Transverse colon (tissue), 4 donors: ENCODE measurements at places on chromosomes 12 and 14.

DNA sequence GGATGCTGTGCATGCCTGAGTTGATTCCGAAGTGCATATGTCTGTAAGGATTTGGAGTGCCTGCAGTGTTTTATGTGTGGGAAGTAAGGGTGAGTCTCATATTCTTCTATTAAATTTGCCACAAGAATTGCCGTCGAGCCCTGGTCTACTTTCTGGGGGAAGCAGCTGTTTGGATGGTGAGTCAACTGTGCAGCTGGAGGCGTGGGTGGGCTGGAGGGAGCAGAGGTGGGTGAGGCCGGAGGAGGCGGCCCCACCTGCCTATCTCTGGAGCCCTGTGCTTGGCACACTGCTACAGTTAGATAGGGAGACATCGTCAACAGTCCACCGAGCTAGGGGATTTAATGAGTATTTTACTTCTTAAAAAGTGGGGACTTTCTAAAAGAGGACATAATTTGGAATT lies 9.7 kb downstream of the GLRX5 start:
- no peak overlapping the region for H3K27ac ChIP-seq
- no peaks in the 10 kb centered on the region for H3K27me3 ChIP-seq
- no peak for DNase-seq
- H3K36me3 ChIP-seq, result no peaks in the 10 kb centered on the region
- H3K4me3 ChIP-seq, result no peak overlapping the region
- no peaks in the 10 kb centered on the region for H3K4me1 ChIP-seq

GRCh38 chr14:54935958-54936357 lies 33.3 kb upstream of the GCH1 start:
- H3K4me3 ChIP-seq, result no peak overlapping the region
- no peaks in the 10 kb centered on the region for H3K27me3 ChIP-seq
- no peaks in the 10 kb centered on the region for H3K4me1 ChIP-seq
- H3K27ac ChIP-seq, result no peak overlapping the region
- no peaks in the 10 kb centered on the region for H3K36me3 ChIP-seq

GRCh38 chr14:31902002-31902401 lies 175.1 kb upstream of the ARHGAP5 start:
- H3K27me3 ChIP-seq, result no peaks in the 10 kb centered on the region
- no peaks in the 10 kb centered on the region for H3K4me1 ChIP-seq
- H3K27ac ChIP-seq, result no peak overlapping the region
- no peaks in the 10 kb centered on the region for H3K36me3 ChIP-seq
- H3K4me3 ChIP-seq, result no peak overlapping the region

DNA sequence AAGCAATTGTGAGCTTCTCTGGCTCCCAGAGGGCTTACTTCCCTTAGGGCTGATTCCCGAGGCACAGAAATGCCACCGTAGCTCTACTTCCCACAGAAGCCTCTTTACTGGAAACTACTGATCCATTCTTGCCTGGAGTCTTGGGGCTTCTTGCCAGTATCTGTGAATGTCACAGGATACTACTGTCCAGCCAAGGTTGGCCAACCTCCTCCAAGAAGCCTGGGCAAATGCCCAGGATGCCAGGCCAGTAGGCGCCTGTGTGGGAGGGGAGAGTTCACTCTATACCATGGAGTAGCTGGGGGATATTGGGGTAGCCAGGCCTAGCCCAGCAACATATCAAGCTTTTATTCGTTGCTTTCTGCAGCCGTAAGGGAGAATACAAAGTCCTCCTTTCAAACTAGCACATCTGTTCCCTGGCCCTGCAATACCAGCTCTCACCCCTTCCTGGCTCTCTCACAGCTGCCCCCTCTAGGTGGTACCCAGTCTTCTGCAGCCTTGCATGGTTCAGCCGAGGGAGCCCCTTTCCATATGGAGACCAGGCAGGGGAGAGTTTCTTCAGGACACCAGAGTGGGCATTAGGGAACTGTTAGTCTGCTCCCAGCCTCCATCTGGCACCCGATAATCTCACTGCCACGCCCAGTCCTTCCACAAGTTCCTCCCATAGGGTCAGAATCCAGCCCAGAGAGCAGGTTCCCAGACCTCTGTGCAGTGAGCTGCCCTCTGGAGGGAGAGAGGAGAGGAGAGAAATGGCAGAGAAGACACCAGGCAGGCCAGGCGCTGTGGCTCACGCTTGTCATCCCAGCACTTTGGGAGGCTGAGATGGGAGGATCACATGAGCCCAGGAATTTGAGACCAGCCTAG lies 24.3 kb upstream of the PLEK2 start:
- no peaks in the 10 kb centered on the region for H3K36me3 ChIP-seq
- no peak for DNase-seq
- H3K27ac ChIP-seq, result no peak overlapping the region

- no peaks in the 10 kb centered on the region for H3K27me3 ChIP-seq
- DNase-seq, result no peak
- H3K4me1 ChIP-seq, result peaks cover 19% of the 10 kb centered on the region
- peak overlapping the region; percentile 68 for H3K27ac ChIP-seq
Measured at GRCh38 chr14:59333235-59333634, 131.9 kb downstream of the GPR135 start.

DNA sequence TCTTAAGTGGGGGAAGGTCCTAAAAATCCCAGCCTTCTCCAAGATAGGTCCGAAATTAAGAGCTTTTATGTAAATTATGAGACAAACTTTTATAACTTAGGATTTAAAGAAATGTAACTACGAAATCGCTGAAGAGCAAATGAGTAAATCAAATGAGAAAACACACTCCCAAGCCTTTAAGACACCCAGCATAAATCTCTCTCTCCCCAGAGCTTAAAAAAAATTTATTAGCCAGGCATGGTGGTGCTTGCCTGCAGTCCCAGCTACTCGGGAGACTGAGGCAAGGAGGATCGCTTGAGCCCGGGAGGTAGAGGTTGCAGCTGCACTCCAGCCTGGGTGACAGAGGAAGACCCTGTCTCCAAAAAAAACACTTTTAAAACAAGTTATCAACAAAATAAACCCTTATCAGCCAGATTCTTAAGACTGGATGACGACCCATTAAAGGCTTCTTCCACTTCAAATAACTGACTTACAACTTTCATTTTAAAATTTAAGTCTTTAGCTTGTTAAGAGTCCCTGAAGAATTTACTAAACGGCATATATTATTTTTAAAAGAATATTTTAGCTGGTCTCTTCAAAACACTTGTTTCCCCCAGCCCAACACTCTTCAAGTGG lies 3.2 kb downstream of the PTGES3 start:
- no peaks in the 10 kb centered on the region for H3K27me3 ChIP-seq
- H3K4me1 ChIP-seq, result no peaks in the 10 kb centered on the region
- H3K36me3 ChIP-seq, result no peaks in the 10 kb centered on the region
- peak overlapping the region; percentile 82 for H3K4me3 ChIP-seq
- DNase-seq, result no peak
- H3K27ac ChIP-seq, result peak overlapping the region; percentile 100

DNA sequence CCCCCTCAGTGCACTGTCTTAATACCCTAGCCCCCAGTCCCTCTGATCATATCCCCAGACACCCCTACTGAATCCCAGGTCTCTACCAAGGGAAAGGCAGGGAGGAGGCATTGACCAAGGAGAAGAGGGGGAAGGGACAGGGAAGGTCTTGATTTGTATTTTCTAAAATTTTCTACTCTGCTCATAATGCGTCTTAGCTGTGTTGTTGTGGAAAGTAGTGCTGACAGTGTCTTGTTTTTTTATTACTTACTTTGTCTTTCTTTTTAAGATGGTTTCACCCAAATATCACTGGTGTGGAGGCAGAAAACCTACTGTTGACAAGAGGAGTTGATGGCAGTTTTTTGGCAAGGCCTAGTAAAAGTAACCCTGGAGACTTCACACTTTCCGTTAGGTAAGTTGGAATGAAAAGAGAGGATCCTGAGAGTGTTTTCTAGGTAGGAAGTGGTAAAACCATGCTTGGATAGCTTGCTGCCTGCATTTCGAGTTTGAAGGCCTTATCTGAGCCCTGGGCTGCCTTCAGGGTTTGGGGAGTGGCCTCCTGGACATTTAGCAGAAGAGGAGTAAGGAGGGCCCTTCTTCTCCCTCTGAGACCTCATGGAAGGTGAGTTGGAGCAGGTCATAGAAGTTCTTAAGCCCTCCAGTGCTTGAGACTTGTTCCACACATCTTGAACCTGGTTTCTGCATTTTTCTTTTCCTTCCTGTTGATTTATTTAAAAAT lies 27.4 kb downstream of the PTPN11 start:
- H3K36me3 ChIP-seq, result no peaks in the 10 kb centered on the region
- no peak for DNase-seq
- H3K27me3 ChIP-seq, result no peaks in the 10 kb centered on the region
- no peak overlapping the region for H3K4me3 ChIP-seq

GRCh38 chr12:131436922-131437705 lies 273.8 kb upstream of the SFSWAP start:
- no peak for DNase-seq
- H3K27ac ChIP-seq, result no peak overlapping the region
- H3K36me3 ChIP-seq, result no peaks in the 10 kb centered on the region

- no peak overlapping the region for H3K4me3 ChIP-seq
- H3K4me1 ChIP-seq, result peaks cover 4% of the 10 kb centered on the region
- DNase-seq, result no peak
- H3K27ac ChIP-seq, result no peak overlapping the region
- no peaks in the 10 kb centered on the region for H3K27me3 ChIP-seq
Measured at GRCh38 chr12:106171117-106171750, 32.5 kb upstream of the NUAK1 start.

GRCh38 chr12:59972905-59973304 lies 377.1 kb downstream of the SLC16A7 start:
- H3K27ac ChIP-seq, result no peak overlapping the region
- H3K4me3 ChIP-seq, result no peak overlapping the region
- no peak for DNase-seq

DNA sequence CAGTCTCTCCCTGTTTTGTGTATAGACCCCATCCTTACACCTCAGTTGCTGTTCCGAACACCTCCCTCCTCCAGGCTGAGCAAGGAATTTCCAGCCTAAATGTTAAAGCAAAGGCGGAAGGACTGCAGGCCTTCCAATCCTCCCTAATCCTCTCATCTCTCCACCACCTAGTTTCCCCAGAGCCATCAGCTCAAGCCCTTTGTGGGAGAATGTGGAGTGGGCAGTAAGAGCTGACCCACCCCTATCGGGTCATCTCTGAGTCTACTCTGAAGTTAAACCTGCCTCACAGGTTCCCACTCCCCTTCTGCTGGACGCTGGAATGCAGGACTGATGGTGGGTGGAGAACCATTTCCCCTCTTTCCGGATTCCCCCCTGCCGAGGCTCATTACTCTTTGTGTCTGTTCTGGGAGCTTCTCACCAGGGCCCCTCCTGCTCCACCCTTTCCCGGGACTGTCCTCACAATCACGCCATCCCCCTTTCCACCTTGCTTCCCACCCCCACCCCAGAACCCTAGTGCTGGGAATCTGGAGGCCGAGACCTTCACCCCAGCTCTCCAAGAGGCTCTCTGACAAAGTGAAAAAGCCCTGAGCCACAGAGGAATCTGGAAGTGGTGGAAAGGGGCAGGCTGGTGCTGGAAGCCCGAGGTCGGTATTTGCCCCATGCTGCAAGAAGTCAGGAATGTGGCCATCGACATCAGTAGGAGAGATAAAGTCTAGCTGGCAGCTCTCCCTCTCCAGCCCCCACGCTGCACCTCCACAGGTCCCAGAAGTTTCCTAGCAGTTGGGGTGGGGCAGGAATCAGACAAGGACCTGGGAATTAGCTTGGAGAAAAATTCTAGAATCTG lies 3.3 kb upstream of the KRT18 start:
- H3K36me3 ChIP-seq, result no peaks in the 10 kb centered on the region
- H3K4me3 ChIP-seq, result no peak overlapping the region
- H3K4me1 ChIP-seq, result peaks cover 34% of the 10 kb centered on the region
- H3K27ac ChIP-seq, result no peak overlapping the region

- peaks cover 8% of the 10 kb centered on the region for H3K4me1 ChIP-seq
- no peaks in the 10 kb centered on the region for H3K36me3 ChIP-seq
- DNase-seq, result no peak
Measured at GRCh38 chr14:89678768-89679167, 261.7 kb upstream of the FOXN3 start.

DNA sequence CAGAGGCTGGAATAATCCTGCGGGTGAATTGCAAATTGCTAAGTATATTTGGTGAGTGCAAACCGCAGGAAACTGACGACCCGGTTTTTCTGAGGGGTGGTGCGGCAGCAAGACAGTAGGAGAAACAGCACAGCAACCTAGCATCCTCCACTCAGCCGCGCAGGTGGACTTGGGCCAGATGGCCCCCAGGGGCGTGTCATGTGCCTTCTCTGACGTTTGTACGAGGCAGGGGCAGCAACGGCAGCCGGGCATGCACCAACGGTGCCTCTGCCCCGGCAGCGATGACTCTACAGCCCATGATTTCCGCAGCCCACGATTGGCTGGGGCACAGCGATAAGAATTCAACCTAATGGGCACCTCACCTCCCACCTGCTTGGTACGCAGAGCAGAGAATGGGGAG lies 11.1 kb upstream of the CLEC2A start:
- no peak for DNase-seq
- no peak overlapping the region for H3K27ac ChIP-seq
- no peak overlapping the region for H3K4me3 ChIP-seq
- no peaks in the 10 kb centered on the region for H3K36me3 ChIP-seq
- H3K4me1 ChIP-seq, result no peaks in the 10 kb centered on the region
- no peaks in the 10 kb centered on the region for H3K27me3 ChIP-seq

- no peaks in the 10 kb centered on the region for H3K27me3 ChIP-seq
- no peak overlapping the region for H3K4me3 ChIP-seq
- peaks cover 5% of the 10 kb centered on the region for H3K4me1 ChIP-seq
- no peaks in the 10 kb centered on the region for H3K36me3 ChIP-seq
- peak; percentile 5 for DNase-seq
Measured at GRCh38 chr12:2640281-2640680, 154.5 kb upstream of the FKBP4 start.

DNA sequence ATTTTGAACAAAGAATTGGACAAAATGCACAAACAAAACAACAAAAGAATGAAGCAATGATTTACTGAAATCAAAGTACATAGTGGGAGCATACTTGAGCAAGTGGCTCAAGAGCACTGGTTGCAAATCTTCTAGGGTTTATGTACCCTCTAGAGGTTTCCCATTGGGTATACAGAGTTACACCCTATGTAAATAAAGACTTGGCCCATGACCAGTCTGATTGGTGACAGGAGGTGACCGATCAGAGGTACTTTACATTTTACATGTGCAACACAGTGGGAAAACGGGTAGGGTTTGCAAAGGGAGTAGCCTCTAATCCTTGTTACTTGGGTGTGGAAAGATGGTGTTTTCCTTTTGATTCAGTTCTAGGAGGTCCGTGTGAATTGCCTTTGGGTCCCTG lies 10.6 kb upstream of the FAM181A start:
- H3K4me3 ChIP-seq, result no peak overlapping the region
- no peaks in the 10 kb centered on the region for H3K36me3 ChIP-seq
- no peak overlapping the region for H3K27ac ChIP-seq
- DNase-seq, result no peak
- no peaks in the 10 kb centered on the region for H3K4me1 ChIP-seq

- no peaks in the 10 kb centered on the region for H3K27me3 ChIP-seq
- H3K36me3 ChIP-seq, result no peaks in the 10 kb centered on the region
- peaks cover 55% of the 10 kb centered on the region for H3K4me1 ChIP-seq
- H3K27ac ChIP-seq, result no peak overlapping the region
Measured at GRCh38 chr12:53227341-53227740, 4.7 kb downstream of the RARG start.
